Stimulated activated naive CD4-positive, alpha-beta T cell treated with Interleukin-2 at 50 U/mL for 16 hours (primary cell): ENCODE measurements at places on chromosomes 16 and 17.

DNA sequence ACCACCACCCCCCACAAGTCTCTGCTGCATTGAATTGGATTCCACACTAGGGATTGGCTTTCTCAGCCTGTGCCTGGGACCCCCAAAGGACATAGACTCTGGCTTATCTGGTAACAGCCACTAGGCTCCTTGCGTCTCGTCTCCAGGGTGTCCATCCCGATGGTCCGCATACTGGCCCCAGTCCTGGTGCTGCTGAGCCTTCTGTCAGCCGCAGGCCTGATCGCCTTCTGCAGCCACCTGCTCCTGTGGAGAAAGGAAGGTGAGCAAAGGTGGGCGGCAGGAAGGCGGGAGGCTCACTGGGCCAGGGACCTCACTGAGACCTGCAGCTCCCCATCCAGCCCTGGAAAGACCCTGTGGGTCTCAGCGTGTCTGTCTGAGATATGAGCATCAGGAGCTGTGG, 8.1 kb downstream of the CD300LG start:
- DNase-seq, result no peak

- DNase-seq, result no peak
Observed at GRCh38 chr17:28865946-28866752, 11.3 kb downstream of the ERAL1 start.

- DNase-seq, result no peak
Observed at GRCh38 chr16:4098501-4098900, 17.7 kb downstream of the ADCY9 start.

DNA sequence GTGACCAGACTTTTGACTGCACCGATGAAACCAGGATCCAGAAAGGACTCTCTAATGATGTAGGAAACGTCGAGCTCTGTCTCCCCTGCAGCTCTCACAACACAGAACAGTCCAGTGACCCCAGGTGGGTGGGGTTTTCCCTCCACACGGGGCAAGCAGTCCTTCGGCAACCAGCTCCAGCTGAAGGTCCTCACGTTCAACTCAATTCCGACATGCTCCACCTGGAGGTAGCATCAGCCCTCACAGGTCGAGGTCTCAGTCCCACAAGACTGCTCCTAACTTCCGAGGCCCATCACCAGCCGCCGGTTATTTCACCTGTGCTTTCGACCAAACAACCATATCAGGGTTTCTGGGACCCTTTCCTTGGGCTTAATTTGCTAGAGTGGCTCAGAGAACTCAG, 28.2 kb downstream of the ITGAE start:
- DNase-seq, result no peak
